ENCODE measurements at places on chromosomes 6 and 20.

GRCh38 chr20:34708621-34709043 is 4.5 kb downstream of the TP53INP2 start:
- DNase-seq, result peak; percentile 50

DNA sequence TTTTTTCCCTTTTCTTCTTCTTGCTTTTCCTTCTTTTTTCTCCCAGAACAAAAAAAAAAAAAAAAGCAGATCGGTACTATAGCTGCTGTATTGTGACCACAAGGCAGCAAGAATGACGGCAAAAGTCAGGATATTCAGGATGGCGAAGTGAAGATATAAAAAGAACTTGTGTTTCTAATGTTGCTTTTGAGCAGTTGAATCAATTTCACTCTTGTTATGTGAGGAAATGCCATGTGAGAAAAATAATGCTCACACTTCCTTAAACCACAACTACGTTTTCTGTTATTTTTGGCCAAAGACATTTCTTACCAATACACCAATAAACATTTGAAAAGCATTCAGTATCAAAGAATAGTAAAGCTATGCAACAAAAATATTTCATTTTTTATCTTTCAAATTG is 510.5 kb downstream of the HACE1 start:
- DNase-seq, result no peak

GRCh38 chr20:21378259-21378658 is 19.1 kb downstream of the NKX2-4 start:
- DNase-seq, result no peak

DNA sequence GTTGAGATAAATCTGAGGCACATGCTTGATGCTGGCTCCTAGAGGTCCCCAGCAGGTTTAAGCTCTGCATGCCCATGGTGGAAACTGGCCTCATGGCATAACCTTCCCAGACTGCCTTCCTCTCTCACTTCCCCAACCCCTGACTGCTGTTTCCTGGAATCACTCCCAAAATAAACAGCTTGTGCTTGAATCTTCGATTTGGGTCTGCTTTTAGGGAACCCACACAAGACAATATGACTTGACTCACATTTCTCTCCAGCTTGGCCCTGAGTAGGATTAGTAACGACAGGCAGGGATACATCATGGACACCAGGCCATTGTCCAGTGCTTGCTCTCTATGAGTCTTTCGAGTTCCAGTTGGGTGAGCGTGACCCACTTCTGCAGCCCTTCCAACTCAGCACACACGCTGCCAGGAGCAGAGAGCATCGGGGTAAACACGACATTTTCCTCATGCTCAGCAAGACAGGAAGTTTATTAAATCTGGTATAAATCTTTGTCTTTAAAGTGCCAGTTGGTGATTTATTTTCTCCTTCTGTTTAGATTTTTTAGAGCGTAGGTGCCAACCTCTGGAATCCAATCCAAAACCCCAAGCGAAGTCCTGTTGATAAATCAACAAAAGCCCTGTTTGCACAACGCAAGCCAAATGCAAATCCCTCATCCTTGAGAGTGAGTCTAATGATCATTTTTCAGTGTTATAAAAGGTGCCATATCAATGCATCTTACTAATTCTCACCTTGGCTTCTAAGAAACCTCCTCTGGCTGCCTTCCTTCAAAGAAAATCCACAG is 135.0 kb downstream of the FOXA2 start:
- no peak for DNase-seq

- DNase-seq, result no peak
Measured at GRCh38 chr6:149939356-149939648, 2.5 kb upstream of the ULBP2 start.

- DNase-seq, result no peak
Measured at GRCh38 chr6:19331089-19331488, 506.1 kb upstream of the ID4 start.

DNA sequence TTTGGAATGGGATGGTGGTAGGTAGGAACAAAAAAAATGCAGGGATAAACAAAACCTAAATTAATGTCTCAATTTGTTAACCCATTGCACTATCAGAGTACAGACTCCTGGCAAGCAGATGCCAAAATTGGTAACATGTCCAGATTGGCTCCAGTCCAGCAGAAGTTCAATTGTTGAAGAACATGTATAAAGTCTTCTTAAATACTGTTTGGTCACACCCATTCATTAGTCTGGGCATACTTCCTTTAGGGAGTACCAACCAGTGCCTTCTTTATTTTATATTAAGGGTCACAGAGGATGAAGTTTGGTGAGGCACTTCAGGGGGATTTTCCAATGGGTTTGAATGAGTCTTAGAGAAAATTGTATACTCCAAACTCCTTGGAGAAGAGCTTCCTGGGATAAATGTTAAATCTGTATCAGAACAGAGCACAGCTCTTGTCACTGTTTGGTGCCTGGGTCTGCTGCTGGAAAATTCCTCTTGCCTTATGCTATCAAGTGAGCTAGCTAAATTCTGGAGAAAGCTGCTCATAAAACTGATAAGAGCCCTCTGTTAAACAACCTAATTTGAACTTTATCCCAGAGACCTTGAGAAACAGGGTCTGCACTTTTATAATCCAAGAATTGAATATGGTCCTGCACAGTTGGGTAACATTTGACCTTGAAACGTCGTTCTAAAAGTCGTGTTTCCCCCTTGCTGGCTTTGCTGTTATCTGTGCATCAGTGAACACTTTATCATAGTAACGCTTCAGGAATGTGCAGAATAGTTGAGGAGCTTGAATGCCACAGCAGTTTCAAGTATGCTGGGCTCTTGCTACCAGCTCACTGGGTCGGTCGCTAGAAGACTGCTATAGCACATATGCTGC is 334.1 kb upstream of the CITED2 start:
- DNase-seq, result no peak

- DNase-seq, result peak; percentile 9
Measured at GRCh38 chr20:3980260-3981131, 34.9 kb downstream of the RNF24 start.

DNA sequence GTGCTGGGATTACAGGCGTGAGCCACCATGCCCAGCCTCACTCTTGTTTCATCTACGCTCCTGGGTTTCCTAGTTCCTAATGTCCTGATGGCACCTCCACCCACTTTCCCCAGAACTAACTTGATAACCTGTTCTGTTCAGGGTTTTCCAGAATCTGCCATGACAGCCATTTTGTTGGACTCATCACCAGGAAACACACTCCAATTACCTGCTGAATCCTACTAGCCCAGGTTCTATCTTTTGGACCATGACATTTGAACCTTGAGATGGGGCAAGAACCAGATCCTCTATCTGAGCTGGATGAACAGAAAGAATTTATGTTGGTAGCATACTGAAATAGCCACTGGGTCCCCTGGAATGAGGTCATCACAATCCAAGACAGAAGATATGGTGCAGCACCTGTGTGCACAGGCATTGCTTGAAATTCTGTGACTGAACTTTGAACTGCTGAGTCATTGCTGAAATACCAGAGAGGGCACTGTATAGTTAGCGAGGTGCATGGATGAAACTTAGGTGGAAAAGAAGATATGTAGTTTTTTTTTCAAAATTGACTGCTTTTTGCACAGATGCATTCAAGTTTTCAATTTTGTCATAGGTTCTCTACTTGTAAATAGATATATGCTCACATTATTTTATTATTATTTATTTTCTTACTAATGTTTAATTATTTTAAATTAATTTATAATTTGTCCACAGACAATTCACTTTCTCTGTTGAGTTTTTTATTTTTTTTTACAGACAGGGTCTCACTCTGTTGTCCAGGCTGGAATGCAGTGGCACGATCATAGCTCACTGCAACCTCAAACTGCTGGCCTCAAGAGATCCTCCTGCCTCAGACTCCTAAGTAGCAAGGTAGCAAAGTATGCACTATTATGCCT is 42.8 kb upstream of the TASP1 start:
- DNase-seq, result no peak

DNA sequence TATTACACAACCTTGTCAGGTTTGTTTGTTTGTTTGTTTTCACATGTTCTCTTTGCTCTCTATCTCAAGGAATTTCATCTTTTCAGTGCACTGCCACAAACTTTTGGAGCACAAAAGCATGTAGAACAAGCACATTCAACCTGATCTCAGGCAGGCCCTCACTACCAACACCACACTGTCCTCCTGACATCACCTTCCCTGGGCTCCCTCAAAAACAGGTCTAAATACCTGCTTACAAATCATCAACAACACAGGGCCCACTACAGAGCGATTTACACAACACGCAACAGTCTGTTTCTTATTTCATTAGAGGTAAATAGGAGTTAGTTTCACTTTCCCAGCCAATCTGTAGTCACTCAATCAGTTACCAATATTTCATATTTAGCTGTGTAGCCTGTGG is 241.4 kb downstream of the EPHA7 start:
- DNase-seq, result no peak

DNA sequence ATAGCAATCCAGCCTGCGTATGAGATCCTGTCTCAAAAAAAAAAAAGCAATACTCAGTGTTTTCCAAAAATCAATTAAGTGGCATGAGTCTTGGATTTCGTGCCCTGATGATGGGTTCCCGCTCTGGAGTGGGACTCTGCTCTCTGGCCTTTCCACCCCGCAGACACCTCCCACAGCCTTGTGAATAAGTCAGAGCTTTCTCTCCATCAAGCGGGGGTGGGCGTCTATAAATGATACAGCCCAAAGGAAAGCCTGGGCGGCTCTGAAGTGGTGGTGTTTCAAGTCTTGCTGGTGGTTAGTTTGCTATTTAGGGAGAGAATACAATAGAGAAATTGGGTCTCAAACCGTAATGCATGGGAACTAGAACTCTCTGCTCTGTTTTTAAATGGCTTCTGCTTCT is 52.5 kb upstream of the TAGAP start:
- DNase-seq, result no peak

- no peak for DNase-seq
Measured at GRCh38 chr6:139779988-139780774, 405.7 kb upstream of the CITED2 start.

DNA sequence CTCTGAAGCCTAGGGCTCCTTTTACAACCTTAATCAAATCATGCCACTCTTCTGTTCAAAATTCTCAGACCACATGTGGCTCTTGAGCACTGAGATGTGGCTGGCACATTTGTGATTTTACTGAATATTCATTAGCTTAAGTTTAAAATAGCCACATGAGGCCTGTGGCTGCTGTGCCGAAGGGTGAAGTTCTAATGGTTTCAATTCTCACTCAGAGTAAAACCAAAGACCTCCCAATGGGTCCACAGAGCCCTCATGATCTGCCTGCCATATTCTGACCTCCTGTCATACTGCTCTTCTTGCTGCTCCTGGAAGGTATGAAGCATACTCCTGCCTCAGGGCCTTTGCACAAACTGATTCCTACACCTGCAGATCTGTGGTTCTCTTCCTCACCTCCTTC is 7.8 kb upstream of the CST3 start:
- no peak for DNase-seq

DNA sequence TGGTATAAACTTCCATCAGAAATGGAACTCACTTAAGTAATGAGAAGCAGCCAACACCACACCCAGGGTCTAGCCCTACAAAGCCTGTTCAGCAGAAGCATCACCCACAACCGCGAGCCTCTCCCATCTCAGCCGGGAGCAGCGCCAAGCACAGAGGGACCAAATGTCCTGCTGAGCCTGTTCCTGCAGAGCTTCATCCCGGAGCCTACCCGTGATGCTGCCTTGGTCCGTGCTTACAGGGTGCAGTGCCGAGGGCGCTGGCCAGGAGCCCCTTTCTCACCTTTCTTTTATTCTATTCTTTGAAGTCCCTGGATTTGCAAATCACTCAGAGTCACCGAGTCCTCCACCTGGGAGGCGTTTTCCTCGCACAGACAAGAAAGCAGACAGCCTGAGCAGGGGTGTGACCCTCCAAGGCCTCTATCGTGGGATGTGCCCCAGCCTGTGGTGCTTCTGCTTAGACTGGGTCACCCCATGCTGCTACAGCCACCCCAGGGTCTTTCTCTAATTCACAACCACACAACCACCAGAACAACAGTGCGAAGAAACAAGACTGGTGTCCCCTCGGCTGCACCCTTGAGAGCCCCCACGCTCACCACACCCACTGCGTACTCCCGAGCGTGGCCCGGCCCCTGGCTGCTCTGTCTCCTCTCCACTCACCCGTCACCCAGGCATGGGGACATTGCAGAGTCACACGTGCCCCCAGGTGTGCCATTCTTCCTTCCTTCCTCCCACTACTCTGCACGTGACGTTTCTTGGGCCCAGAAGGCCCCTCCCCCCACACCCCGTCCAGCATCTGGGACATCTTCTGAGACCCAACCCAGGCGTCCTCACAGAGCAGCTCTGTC is 92.2 kb upstream of the MPC1 start:
- no peak for DNase-seq

DNA sequence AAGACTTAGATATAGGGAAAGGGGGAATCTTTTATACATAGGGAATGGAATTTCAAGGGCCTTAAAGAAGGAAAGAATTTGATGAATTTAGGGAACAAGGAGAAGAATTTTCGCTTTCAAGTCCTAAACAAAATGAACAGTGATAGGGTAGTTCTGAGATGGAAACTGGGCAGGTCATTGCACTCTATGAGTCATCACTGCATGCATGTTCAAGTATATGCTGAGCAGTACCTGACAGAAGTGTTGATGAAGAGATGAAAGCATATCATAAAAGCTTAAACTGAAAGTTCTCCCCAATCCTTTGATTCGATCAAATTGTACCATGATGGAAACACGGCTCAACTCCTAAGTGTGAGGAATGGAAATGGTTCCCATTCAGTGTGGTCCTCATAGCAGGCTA is 271.0 kb downstream of the TSHZ2 start:
- DNase-seq, result no peak

DNA sequence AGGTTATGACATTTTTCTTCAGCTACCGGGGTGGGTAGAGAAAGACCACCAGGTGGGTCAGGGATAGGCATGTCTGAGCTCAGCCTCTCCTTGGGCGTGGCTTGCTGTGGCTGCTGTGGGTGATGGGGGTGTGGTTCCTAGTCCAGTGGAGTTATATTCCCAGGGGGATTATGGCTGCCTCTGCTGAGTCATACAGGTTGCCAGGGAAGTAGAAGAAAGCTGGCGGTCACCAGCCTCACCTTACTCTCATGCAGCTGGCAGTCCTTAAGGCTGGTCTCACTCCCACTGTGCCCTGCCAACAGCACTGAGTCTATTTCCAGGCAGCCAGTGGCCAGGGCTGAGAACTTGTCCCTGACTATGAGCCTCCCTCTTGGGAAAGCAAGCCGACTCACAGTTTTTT is 130.0 kb downstream of the SCP2D1 start:
- no peak for DNase-seq
